ENCODE measurements at places on chromosomes 1 and 21.

DNA sequence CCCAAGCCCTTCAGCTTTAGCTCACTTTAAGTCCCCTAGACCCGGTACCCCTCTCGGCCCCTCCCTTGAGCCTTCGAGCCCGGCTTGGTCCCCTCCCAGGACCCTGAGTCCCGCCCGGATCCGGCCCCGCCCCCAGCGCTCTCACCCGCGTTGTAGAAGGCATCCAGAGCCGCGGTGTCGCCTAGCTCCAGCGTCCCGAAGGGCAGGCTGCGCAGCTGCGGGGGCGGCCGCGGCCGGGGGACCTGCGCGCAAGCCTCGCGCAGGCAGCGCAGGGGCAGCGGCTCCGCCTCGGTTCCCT, 699 bp downstream of the MAP3K6 start:
- no peak for DNase-seq

- no peak for DNase-seq
Observed at GRCh38 chr1:167110586-167110985, 16.7 kb downstream of the STYXL2 start.

- no peak for DNase-seq
Observed at GRCh38 chr1:64343823-64344190, 126.1 kb upstream of the CACHD1 start.

GRCh38 chr1:212607913-212608391, 609 bp upstream of the ATF3 start:
- no peak for DNase-seq

GRCh38 chr1:157369808-157370521, 182.3 kb downstream of the FCRL5 start:
- DNase-seq = no peak

- DNase-seq = no peak
Observed at GRCh38 chr1:59755069-59755685, 59.6 kb upstream of the HOOK1 start.

- no peak for DNase-seq
Observed at GRCh38 chr1:76269155-76269554, 194.6 kb downstream of the ST6GALNAC3 start.

- no peak for DNase-seq
Observed at GRCh38 chr1:19824541-19824940, 9.5 kb upstream of the RNF186 start.

DNA sequence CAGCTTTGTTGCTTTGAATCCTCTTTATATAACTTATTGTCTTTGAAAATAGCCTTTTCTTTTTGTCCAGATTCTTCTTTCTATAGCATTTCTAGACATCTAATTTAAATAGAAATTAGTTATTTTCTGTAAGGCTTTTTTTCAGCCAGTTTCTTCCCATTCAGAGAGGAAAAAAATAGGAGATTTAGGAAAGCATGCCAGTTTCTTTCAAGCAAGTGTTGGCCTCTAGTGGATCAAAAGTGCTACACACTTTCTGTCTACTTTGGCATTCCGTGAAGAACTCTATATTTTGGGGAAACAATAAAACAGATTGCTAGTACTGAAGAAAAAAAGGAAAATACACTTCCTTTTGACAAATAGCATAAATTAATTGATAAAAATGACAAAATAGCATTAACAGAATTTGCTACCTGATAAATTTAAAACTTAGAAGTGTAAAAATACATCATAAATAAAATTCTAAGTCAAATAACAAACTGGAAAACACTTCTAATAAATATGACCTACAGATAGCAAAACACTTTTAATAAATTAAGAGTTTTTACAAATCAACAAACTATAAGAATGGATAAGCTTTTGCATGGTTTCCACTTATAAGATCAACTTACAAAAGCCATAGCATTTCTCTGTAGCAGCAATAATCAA, 13.1 kb upstream of the EXO1 start:
- no peak for DNase-seq

DNA sequence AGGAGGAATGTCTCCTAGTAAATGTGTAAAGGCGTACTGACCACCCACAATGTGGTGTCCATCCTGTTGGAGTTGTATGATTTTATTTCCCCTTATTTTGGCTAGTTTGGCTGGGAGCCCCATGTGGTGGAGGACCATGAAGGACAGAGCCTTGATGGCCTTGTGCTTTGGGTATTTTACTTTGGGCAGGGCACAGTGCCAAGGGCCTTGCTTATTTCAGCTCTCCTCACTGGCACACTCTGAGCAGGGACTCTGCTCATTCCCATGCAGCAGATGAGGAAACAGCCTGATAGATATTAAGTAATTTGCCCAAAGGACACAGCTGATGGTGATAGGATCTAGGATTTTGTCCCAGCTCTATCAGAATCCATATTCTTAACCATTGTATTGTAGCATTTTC, 50.2 kb downstream of the SMYD2 start:
- no peak for DNase-seq
